Esophagus (tissue), 2 donors: ENCODE measurements at places on chromosomes 7 and 10. TPM values are rescaled to one million over a fixed set of nuclear protein-coding genes. Genes with fewer than 3 reads are reported as not detected.

MORN4 gene
- 1.1 TPM for polyA plus RNA-seq

TMEM229A gene
- not detected for polyA plus RNA-seq

DYDC2 gene
- polyA plus RNA-seq = 0.34 TPM

FOXI2 gene
- polyA plus RNA-seq = 0.45 TPM

PROSER2 gene
- 6.8 TPM for polyA plus RNA-seq

ACTL6B gene
- not detected for polyA plus RNA-seq
